ENCODE measurements at places on chromosomes 5 and 9. TPM values are rescaled to one million over a fixed set of nuclear protein-coding genes. Genes with fewer than 3 reads are reported as not detected.

The ECSCR gene
- total RNA-seq = 21.2 TPM

The CATSPER3 gene
- total RNA-seq = 0.54 TPM

The ZNF454 gene
- total RNA-seq = 3.4 TPM

The PCDHA7 gene
- total RNA-seq = 0.12 TPM

The COL27A1 gene
- 2.6 TPM for total RNA-seq

The LMX1B gene
- total RNA-seq = 3.6 TPM

The CCL21 gene
- total RNA-seq = 3.8 TPM

The ANGPTL2 gene
- total RNA-seq = 69.5 TPM

The SPINK14 gene
- total RNA-seq = not detected

The SOX30 gene
- 0.34 TPM for total RNA-seq

The IER5L gene
- total RNA-seq = 8.7 TPM

The OSMR gene
- 47.6 TPM for total RNA-seq

- DNase-seq = no peak
These were observed 19.1 kb downstream of the DUSP1 start for GRCh38 chr5:172751761-172752510.

DNA sequence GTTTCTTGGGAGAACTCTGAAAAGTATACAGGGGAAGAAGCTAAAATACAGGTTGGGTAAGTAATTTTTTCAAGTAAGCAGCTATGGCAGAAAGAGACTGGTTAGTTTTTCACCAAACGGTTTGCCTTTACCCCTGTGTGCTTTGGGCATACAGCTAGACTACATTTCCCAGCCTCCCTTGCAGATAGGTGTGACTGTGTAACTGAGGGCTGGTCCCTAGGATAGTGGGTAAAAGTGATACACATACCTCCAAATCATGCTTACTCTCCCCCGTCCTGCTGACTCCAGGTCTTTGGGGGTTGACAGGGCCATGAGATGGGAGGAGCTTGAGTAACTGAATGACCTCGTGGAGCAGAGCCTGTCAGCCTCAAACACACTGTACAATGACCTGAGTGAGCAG lies 208.6 kb upstream of the GDNF start:
- DNase-seq = no peak

DNA sequence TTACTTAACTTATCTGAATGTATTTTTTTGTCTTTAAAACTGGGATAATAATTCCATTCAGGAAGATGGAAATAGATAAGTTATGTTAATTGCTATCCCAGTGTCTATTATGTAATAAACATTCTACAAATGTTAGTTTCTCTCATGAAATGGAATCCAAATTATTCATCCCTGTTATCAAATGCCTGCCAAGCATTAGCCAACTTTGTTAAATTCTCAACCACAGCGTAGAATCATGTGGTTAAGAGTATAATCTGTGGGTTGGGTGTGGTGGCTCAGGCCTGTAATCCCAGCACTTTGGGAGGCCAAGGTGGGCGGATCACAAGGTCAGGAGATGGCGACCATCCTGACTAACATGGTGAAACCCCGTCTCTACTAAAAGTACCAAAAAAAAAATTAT lies 912.9 kb upstream of the SEMA6A start:
- DNase-seq = no peak

DNA sequence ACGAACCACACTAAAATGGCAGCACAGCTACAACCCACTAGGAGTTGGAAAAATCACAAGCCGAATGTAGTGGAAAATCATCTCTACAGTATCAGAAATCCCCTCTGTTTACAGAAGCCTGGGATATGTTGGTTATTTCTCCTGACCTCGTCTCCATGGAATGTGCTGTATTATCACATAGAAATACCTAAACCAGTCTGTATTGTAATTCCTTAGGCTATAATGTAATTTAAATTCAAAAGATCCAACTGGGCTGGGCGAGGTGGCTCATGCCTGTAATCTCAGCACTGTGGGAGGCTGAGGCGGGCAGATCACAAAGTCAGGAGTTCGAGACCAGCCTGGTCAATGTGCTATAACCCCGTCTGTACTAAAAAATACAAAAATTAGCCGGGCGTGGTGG lies 244.8 kb upstream of the MPDZ start:
- no peak for DNase-seq

GRCh38 chr5:1532384-1532783 lies 8.6 kb upstream of the LPCAT1 start:
- DNase-seq = no peak

DNA sequence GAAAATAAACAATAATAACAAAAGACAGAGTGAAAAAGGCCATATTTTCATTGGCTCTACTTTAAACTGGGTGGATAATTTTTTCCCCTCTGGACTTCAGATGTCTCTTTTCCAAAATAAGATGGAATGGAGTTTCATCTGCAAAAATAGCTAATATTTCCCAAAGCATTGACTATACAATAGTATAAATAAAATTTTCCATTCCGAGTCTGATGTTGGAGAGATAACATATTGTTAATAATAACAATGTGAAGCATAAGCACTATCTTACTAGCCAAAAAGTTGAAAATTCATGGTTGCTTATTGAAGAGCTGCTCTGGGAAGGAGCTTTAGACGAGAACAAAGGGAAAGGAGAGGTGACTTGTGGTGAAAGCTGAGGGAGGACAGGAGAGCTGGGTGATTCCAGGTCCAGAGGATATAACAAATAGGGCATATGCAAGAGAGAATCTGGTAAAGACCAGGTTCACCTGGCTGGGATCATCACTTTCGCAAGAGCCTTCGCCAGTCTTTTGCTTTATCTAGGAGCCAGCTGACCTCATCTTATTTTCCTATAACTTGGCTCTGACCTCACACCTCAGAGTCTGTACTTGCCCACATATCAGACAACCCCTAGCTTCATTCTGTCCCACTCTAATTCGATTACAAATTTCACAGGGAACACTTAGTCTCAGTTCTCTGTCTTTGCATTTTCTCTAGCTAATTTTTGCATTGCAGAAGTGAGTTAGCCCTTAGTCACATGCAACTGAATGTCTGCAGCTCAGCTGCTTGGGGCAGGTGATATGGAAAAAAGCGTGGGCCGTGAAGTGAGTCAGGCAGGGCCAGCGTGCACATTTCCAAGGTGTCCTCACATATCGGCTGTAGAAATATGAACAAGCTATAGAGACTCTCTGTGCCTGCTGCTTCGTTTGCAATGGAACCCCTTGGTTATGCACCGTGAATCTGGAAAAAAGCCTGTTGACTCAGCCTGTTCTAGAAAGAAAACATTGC lies 7.6 kb upstream of the ZNF474 start:
- DNase-seq = no peak

GRCh38 chr9:73210886-73211666 lies 59.4 kb downstream of the ANXA1 start:
- DNase-seq = no peak

- DNase-seq = no peak
These were observed 83.0 kb upstream of the IL33 start for GRCh38 chr9:6132650-6133049.

GRCh38 chr5:130323804-130324454 lies 419.7 kb downstream of the CHSY3 start:
- no peak for DNase-seq

- no peak for DNase-seq
These were observed 24.1 kb downstream of the ACTL7B start for GRCh38 chr9:108831496-108832178.

DNA sequence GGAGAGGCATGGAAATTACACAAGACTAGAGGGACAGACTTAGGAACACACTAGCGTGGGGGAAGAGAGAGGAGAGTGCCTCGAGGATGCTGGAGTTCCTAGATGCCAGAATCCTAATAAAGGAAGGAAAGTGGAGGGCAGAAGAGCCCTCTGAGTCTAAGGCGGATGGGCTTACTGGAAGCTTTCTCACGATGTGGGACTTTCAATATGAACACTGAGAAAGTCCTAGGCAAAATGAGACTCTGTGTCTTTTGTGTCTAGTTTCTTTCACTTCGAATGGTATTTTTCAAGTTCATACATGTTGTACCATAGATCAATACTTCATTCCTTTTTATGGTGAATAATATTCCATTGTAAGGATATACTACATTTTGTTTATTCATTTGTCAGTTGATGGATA lies 239.4 kb downstream of the NSG2 start:
- DNase-seq = no peak

GRCh38 chr9:77896938-77897667 lies 134.5 kb downstream of the GNAQ start:
- peak; percentile 60 for DNase-seq

GRCh38 chr5:58505971-58506640 lies 14.9 kb downstream of the GAPT start:
- no peak for DNase-seq

DNA sequence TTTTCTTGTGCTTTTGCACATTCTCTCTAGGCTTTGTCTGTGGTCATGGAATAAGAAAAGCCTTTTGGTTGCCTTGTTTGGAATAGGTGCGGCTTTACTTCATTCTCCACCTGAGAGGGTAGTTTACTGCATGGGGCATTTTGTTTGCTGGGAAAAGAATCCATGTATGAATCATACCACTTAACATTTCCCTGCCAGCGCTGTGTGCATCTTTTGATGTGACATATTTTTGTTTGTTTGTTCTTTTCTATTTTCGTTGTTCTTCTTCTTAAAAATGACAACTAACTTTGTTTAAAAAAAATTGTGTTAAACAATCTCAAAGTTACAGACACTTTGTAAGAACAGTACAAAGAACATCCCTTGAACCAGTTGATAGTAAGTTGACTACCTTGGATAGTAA lies 113.2 kb downstream of the GCNT1 start:
- DNase-seq = no peak

GRCh38 chr5:160369990-160370712 lies at the start of gene C1QTNF2:
C1QTNF2 (minus strand) TSS chr5:160370626; CDS start chr5:160355011, 15,615 bp downstream.
- peak; percentile 86 for DNase-seq

GRCh38 chr5:82222597-82223574 lies 55.3 kb downstream of the RPS23 start:
- no peak for DNase-seq

DNA sequence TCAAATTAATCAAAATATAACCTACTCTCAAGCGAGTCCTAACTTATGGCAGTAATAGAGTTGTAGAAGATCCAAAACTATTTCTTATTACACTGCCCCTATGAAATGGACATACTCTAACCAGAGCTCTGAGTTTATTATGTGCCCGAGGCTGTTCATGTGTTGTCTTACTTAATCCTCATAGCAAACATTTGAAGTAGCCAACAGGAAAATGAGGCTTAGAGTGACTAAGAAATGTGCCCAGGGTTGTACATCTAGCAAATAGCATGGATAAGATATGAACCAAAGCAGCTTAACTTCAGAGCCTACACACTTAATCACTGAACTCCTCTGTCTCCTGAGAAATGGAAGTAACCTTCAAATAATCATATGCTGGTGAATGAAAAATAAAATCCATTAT lies 1551.7 kb downstream of the MAT2B start:
- no peak for DNase-seq

DNA sequence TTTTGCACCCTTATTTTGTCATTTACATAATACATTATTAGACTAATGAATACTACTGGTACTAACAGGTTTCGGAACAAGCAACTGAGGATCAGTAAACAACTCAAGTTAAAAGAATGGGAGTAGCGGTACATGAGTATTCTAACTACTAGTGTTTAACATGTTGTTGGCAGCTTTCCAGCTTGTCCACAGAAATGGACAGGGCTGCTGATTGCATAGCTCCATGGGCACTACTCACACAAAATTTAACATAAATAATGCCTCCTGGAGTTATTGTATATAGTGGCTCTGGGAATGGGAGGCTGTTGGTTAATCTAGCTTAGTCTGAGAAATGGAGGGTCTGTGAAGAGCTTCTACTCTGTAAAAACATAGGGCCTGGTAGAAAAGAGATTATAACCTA lies 6.7 kb downstream of the NCBP1 start:
- DNase-seq = no peak

GRCh38 chr9:125538092-125538473 lies 168.9 kb downstream of the MAPKAP1 start:
- DNase-seq = no peak

- DNase-seq = no peak
These were observed 386.3 kb downstream of the BNC2 start for GRCh38 chr9:16484180-16484579.

GRCh38 chr5:147857302-147858129 lies 21.0 kb upstream of the SCGB3A2 start:
- DNase-seq = peak; percentile 69

- peak; percentile 88 for DNase-seq
These were observed 54.4 kb upstream of the RPL26L1 start for GRCh38 chr5:172904643-172905345.

DNA sequence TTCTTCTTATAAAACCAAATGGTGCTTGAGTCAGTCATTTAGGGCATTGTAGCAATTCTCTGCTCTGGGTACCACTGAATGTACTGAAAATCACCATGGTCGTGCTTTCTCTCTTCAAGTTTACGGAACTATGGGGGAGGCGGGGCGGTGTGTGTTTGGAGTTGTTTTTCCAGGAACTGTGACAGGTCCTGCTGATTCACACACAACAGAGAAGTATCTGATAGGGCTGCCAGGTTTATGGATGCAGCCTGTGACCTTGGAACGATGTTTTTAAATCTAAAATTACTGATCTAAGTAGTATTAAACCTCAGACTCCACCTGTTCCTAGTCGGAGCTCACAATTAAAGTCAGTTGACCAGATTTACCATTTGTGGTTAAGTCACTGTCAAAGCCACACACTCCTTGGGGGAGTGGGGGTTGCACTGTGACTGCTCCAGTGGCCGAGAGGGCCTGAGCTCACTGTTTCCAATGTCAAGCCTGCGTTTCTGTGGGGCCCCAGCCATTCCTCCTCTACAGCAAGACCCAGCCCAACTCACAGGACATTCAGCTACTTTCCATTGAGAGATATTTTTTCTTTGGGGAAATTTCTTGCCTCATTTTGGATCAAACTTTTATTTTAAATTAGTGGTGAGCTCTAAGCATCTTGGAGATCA lies 44.4 kb downstream of the GADD45G start:
- no peak for DNase-seq

GRCh38 chr9:137241490-137242268 lies 592 bp downstream of the TUBB4B start:
- DNase-seq = peak; percentile 87

- DNase-seq = peak; percentile 84
These were observed 11.1 kb downstream of the FPGS start for GRCh38 chr9:127813686-127814226.

- DNase-seq = no peak
These were observed 82.8 kb upstream of the RORB start for GRCh38 chr9:74414325-74414724.

- DNase-seq = peak; percentile 78
These were observed 15.5 kb downstream of the TRIM7 start for GRCh38 chr5:181189363-181189961.

GRCh38 chr5:33088176-33088575 lies 352.6 kb upstream of the TARS1 start:
- no peak for DNase-seq

DNA sequence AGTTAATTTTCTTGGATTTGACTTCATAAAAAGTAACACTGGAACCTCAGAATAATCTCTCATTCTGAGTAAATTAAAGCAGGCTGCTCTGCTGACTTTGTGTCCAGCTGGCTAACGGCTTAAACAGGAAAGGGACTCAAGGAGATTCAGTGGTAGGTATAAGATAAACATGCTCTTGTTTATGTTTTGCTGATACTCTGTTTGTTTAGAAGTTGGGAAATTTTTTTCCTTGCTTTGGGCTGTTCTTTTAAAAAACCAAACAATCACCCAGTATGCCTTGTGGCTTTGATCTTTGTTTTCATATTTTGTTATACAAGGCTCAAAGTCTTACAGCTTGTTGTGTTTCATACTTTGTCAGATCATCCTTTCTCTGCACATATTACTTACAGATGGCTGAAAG lies 237.6 kb upstream of the RIOK2 start:
- DNase-seq = no peak

- no peak for DNase-seq
These were observed 194.2 kb downstream of the CDK5RAP2 start for GRCh38 chr9:120385606-120386389.

GRCh38 chr9:135468854-135469521 lies 10.6 kb upstream of the PPP1R26 start:
- no peak for DNase-seq

- no peak for DNase-seq
These were observed 272.2 kb upstream of the DMRT1 start for GRCh38 chr9:569296-569695.

Measured in right cardiac atrium (tissue), 5 donors.